ENCODE measurements at places on chromosomes 11 and 22.

- no peak for DNase-seq
Observed at GRCh38 chr11:28815110-28815509, 706.9 kb downstream of the METTL15 start.

GRCh38 chr11:69966910-69967483, 111.1 kb upstream of the ANO1 start:
- DNase-seq, result no peak

- DNase-seq, result no peak
Observed at GRCh38 chr11:117932426-117932825, 3.2 kb upstream of the TMPRSS13 start.

GRCh38 chr11:74691755-74692154, 39.5 kb downstream of the CHRDL2 start:
- no peak for DNase-seq

- DNase-seq, result no peak
Observed at GRCh38 chr11:130179396-130180306, 20.1 kb downstream of the ST14 start.

GRCh38 chr22:38940811-38941384, 16.5 kb upstream of the APOBEC3A start:
- DNase-seq, result no peak

DNA sequence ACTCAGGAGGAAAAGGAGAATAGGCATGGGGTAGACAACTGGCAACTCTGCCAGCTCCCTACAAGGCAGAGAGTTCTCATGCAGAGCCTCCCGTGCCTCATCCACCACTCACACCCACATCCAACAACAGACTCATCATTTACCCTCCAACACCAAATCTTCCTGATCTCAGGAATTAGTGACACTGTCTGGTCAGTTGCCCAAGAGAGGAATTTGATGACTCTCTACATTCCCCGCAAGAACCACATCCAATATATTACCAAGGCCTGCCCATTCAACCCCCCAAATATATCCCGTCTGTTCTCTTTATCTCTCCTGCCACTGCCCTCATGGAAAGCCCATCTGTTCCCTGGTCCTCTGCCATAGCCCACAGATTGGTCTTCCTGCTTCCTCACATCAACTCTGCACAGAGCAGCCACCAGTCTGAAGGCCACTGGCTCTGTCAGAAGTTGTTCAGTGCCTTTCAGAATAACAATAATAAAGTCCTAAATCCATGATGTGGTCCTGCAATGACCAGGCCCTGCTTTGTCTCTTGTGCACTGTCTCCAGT, 57.5 kb upstream of the CD82 start:
- no peak for DNase-seq
